ENCODE measurements at places on chromosomes 12 and 14. TPM values are rescaled to one million over a fixed set of nuclear protein-coding genes. Genes with fewer than 3 reads are reported as not detected.

DNA sequence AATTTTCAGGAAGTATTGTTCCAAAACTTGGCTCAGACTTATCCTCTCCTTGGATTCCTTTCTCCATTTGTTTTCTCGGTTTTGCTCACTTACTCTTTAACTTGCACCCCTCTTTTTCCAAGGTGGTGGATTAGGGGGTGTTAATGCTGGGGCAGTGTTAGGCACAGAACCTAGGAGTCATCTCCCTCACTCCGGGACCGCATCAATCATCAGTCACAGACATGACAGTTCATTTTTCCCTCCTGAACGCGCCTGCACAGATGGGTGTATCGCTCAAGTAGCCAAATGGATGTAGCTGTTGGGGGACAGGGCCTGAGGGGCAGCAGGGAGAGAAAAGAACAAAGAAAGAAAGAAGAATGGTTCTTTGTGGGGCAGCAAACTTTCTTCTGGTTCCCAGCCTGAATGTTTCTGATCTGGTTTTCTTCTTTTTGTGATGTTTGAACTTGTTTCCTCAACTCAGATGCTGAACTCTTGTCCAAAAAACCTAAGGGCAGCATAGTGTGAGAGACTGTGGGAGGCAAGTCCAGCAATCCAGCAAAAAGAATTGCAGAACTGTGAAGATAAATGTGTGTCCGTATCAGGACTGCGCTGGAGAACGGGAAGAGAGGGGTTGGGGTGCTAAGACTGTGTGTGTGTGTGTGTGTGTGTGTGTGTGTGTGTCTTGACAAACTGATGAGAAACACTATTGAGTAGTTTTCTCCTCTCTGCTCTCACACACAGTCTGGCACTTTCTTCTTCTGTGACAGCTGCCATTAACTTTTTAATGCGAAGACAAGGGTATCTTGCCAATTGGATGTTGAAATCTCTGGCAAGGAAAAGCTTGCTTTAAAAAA lies 131.1 kb downstream of the FBXL14 start:
- no peak for DNase-seq

DNA sequence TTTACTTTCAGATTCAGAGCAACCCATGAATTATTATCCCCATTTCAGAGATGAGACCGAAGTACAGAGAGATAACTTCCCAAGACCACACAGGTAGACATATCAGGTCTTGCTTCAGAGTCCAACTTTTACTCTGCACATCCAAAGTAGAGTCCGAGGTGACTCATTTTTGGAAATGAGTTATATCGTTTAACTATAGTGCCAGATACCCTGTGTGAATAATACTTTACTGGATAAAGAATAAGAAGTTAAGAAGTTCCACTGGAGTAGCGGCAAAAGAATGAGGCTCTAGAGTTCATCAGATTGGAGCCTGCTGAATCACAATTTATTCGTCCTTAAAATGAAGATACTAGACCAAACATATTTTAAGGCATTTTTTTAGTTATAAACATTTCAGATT lies 124.7 kb downstream of the EPS8 start:
- DNase-seq, result no peak

- DNase-seq, result no peak
These were observed 13.4 kb upstream of the KLHL42 start for GRCh38 chr12:27766587-27766986.

Gene KSR2
- total RNA-seq, result 0.90 TPM
